ENCODE measurements at places on chromosomes 2 and 18.

- DNase-seq, result no peak
These were observed 117.0 kb upstream of the CYP1B1 start for GRCh38 chr2:38192976-38193375.

- no peak for DNase-seq
These were observed 6.5 kb downstream of the IL1B start for GRCh38 chr2:112829961-112830681.

- DNase-seq, result peak; percentile 34
These were observed 24.2 kb upstream of the ZDBF2 start for GRCh38 chr2:206250041-206250897.

DNA sequence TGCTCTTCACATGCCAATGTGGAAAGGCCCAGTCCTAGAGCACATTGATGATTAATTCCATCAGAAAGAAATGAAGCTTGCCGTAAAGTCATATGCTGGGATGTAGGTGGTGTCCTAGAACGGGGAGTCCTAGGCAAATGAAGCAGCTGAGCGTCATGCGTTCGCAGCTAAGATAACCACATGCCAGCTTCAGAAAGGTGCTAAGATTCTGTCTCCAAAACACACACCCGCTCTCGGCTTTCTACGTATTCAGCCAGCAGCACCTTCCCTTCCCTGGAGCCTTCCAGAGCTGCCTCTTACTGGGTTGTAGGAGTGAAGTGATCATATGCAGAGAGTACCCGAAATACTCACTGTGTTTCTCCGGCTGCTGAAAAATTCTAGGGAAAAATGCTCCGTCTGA, 421.6 kb upstream of the ID2 start:
- no peak for DNase-seq

DNA sequence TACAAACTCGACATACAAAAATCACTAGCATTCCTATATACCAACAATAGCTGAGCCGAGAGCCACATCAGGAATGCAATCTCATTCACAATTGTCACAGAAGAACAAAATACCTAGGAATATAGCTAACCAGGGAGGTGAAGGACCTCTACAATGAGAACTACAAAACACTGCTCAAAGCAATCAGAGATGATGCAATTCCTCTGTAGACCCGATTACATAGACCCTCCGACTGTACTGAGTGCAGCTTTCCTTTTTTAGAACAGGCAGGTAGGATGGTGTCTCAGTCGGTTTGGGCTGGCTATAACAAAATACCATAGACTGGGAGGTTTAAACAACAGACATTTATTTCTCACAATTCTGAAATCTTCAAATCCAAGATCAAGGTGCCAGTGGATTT, 139.5 kb upstream of the REV1 start:
- DNase-seq, result no peak

- peak; percentile 15 for DNase-seq
These were observed 229.4 kb downstream of the HAUS1 start for GRCh38 chr18:46333431-46334135.

- peak; percentile 93 for DNase-seq
These were observed 118.5 kb upstream of the ALPP start for GRCh38 chr2:232260075-232260474.

DNA sequence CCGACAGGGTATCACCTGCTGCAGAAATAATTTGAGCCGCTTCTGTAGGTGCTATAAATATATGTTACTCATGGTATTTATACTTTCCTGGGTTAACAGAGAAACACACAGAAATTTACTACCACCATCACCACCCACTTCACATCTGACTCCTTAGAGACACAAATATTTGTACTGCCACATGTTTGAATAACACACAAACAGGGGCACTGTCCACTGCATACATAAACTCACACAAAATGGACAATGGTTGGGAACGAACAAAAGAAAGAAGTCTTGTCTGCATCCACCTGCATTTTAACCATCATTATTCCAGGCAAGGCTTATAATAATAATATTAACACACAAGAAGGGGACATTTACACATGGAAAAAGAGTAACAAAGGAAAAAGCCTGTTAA, 24.0 kb downstream of the IMMT start:
- DNase-seq, result no peak

DNA sequence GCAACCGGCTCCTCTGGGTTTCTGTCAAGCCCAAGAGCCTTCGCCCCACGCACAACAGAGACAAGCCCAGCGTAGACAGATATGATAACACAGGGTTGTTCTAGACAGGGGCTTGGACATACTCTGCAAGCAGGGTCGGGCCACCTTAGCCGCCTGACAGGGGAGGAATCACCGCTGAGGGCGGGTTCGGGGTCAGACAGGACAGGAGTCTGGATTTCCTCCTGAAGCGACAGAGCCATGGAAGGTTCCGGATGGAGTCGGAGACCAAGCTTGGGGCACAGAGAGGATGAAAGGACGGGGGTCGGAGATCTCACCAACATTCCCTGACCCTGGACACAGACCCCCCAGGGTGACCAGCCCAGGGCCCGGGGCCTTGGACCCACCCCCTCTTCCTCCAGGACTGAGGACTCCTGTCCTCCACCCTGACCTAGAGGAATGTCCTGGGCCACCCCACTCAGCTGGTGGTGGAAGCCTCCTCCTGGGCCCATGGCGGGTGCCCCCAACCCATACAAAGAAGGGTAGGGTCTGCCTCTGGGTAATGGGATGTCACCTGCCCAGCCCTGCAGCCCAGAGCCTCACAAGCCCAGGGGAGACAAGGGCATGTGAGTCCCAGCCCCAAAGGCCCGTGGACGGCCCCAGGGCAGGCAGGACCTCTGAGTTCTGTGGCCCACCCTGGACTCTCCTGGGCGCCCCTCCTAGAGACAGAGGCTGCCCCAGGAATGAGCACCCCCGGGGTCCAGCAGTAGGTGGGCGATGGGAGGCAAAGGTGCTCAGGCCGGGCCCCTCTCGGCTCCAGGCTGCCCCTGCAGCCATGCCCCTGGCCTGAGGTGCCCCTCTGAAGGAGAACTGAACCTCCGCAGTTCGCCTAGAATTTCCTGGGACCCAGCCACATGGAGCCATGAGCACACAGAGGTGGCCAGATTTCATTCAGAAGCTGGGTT, 44.1 kb upstream of the GPC1 start:
- no peak for DNase-seq

DNA sequence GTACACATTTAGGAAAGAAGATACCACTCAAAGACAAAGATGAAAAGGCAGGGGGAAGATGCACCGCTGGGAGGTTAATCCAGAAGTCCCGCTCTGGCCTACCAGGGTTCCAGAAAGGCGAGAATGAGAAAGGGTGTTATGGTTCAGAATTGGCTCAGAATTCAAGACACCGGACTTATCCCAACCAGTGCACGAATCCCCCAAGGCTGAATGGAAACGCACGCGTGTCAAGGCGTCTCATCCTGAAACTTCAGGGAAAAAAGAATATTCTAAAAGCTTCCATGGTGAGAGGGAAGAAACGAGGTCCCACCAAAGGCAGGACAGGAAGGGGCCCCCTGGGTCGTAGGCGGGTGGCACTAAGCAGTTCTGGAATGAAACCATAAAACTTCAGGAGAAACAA, 71.9 kb downstream of the SLC66A2 start:
- no peak for DNase-seq

DNA sequence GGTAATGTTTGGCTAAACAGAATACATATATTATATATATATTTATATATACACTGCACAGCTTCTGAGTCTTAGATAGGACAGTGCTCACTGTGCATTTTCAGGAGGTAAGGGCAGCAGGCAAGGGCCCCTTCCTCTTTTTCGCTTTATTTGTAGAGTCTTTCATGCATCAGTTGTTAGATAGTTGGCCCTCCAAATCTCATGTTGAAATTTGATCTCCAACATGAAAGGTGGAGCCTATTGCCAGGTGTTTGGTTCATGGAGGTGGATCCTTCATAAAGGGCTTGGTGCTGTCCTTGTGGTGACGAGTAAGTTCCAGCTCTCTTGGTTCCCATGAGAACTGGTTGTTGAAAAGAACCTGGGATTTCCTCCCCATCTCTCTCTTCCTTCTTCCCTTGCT, 48.1 kb downstream of the TSN start:
- DNase-seq, result no peak

DNA sequence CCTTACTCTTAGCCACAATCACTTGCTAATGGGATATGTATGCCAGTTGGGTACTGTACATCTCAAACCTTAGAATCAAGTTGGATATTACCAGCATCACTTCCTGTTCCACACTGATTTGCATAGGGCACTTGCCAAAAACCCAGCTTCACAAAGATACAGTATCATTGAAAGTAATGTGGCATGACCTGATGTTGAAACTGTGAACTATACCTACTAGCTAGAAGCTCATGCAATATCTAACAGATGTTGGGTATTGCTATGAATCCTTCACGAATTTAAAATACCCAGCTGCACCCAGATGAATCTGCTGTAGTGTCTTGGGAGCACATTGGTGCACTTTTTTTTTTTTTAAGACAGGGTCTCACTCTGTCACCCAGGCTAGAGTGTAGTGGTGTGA, 6.5 kb upstream of the STAMBP start:
- DNase-seq, result no peak

- no peak for DNase-seq
These were observed 212.2 kb downstream of the ZEB2 start for GRCh38 chr2:144307711-144308110.

DNA sequence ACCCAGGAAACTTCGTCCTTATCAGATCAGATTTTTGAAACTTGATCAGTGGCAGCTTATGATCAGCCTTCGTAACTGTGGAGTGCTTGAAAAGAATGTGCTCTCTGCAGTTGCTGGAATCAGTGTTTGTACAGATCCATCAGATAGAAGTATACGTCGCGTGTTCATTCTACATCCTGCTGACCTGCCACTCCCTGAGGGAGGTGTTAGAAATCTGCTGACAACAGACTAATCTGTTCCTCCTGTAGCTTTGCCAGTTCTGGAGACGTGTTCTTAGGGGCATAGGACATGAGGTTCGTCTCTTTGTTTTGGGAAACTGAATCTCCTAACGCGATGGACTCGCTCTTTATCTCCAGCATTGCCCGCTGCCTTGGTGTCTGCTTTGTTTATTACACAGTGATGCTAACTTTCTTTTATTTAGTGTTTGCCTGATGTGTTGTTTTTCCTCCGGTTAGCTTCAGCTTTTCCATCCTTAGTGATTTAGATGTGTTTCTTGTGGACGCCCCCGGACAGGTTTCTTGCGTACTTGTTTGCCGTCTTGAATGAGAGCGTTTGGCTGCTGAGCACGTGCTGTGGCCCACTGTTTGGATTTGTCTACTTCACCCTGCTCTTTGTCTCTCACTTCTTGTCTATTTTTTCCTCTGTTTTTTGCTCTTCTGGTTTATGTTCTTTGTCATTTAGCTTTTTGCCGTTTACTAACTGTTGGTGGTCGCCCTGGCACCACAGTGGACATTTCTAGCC, 17.4 kb upstream of the GAL3ST2 start:
- DNase-seq, result no peak

- no peak for DNase-seq
These were observed 1.9 kb downstream of the NTSR2 start for GRCh38 chr2:11667866-11668637.

- no peak for DNase-seq
These were observed 42.2 kb downstream of the THNSL2 start for GRCh38 chr2:88212251-88212790.

DNA sequence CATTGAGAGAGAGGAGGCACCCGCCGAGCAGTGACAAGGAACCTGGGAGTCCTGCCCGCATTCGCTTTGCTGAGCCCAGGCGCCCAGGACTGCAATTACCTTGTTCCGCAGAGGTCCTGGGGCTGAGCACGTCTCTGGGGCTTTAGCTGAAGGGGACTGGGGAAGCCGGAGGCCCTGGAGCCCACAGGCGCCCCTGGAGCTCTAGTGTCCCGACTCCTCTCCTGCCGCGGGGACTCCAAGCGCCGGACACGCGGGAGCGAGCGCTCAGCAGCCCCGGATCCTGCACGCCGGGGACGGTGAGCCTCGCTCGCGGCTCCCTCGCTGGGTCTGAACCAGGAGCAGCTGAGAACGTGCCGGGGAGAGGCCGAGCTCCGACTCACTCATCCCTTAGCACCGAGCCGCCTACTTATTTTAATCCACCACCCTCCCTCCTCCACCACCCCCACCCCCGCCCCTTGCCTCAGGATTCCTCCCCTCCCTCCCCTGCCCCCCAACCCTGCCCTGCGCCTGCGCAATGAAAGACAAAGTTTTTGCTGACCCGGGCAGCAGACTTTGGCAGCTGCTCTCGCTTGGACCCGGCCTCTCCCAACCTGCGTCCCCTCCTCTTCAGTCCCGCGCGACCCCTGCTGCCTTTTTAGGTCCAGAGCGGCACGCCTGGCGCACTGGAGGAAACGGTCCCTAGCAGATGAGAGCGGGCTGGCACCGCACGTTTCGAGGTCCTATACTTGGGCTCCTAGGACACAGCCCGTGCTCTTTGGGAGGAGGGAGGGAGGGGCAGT, at the start of gene OSR1:
TSS of gene OSR1 (minus strand) at position 382 of the 779 bp plus-strand sequence. CDS start 4,818 bp downstream, outside the sequence.
- DNase-seq, result peak; percentile 90

DNA sequence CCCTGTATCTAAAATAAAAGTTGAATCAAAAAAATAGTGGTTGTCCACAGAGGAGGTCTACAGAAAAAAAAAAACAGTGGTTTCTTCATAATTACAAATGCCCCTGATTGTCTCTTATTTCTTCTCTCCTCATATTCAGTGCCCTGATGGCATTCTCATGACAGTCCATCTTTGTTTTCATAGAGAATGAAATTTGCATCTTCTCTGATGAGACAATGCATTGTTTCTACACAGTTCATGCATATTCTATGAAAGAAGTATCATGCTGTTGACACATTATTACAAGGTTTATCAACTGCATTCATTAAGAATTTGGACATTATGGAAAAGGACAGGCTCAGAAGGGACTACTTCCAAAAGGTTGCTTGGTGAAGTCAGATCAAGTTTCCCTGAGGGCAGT, 59.5 kb downstream of the LHCGR start:
- no peak for DNase-seq

DNA sequence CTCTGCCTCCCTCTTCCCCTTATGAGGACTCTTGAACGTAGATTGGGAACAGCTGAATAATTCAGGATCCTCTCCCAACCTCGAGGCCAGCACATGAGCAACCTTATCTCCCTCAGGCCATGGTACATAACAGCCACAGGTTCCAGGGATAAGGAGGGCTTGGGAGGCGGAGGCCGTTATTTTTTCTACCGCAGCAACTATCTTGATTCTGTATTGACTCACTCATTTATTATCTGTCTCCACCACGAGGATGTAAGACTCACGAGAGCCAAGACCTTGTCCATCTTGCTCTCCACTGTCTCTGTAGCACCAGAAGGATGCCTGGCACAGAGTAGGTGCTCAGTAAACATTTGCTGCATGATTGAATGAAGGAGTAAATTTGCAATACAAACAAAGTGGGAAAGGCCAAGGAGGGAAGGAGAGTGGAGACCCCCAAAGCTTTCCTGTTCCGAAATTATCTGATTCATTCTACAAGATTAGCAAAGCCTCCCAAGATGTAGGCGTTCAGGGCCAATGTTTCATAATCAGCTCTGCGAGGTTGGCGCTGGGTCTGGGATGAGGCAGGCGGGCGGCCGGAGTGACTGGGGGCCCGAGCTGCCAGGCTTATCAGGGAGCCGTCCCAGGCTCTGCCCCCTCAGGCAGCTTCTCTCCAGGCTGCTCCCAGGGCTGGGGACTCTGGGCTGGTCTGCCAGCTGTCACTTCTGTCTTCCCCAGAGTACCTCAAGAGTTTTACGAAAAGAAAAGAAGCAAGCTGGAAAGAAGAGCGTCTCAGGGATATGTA, 31.6 kb downstream of the INPP5D start:
- DNase-seq, result no peak

GRCh38 chr2:34474646-34475045, 875.5 kb upstream of the FAM98A start:
- no peak for DNase-seq
